ENCODE measurements at places on chromosomes 2 and 18. TPM values are rescaled to one million over a fixed set of nuclear protein-coding genes. Genes with fewer than 3 reads are reported as not detected.

Gene LTBP1
- 15.7 TPM for polyA plus RNA-seq

Gene CAPG
- polyA plus RNA-seq: 104 TPM

Gene CAPN14
- polyA plus RNA-seq: 0.15 TPM

Gene TMEM17
- 1.7 TPM for polyA plus RNA-seq

Gene DSC2
- polyA plus RNA-seq: 7.9 TPM

Gene SULT1C4
- polyA plus RNA-seq: 0.56 TPM

Gene PHOSPHO2
- 8.7 TPM for polyA plus RNA-seq

Gene PRSS56
- not detected for polyA plus RNA-seq

Measured in GM23338 (cell line).